Activated naive CD8-positive, alpha-beta T cell treated with anti-CD3 and anti-CD28 coated beads for 36 hours (primary cell): ENCODE measurements at places on chromosomes 7 and 10. TPM values are rescaled to one million over a fixed set of nuclear protein-coding genes. Genes with fewer than 3 reads are reported as not detected.

- DNase-seq, result no peak
These were observed 944 bp downstream of the AVL9 start for GRCh38 chr7:32496052-32496813.

DNA sequence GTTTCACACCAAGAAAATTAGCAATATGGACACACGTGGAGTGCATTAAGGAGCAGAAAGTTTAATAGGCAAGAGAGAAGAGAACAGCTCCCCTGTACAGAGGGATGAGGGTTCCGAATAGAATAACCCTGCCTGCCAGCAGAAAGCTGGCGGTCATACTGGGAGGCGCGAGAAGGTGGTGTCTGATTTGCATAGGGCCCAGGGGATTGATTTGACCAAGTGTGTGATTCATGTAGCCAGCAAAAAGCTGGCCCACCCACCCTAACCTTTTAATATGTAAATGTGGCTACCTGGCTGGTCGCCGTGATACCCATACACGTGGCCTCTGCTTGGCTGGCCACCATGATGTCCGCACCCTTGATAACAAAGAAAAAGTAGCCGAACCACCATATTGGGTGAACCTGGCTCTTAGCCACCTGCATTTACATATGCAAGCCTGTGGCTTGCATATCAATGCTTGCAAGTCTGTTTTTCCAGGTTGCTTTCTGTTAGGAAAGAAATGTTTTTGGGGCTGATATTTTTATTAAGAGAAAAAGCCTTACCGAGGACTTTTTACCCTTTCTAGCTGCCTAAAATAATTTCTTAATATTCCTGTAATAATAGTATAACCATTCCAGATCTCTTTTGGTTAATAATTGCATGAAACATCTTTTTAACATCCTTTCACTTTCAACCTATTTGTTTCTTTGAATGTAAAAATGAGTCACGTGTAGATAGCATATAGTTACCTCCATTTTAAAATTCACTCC lies 20.5 kb upstream of the VWDE start:
- no peak for DNase-seq

KIF11 gene
- total RNA-seq, result 55.6 TPM

TEX36 gene
- total RNA-seq, result not detected

SLC39A12 gene
- not detected for total RNA-seq

GRCh38 chr10:100888957-100889356 lies 23.8 kb upstream of the SLF2 start:
- DNase-seq, result no peak

IGF2BP3 gene
- 0.41 TPM for total RNA-seq

GRCh38 chr7:26426096-26426495 lies 134.4 kb downstream of the SNX10 start:
- no peak for DNase-seq

UCMA gene
- not detected for total RNA-seq

DNA sequence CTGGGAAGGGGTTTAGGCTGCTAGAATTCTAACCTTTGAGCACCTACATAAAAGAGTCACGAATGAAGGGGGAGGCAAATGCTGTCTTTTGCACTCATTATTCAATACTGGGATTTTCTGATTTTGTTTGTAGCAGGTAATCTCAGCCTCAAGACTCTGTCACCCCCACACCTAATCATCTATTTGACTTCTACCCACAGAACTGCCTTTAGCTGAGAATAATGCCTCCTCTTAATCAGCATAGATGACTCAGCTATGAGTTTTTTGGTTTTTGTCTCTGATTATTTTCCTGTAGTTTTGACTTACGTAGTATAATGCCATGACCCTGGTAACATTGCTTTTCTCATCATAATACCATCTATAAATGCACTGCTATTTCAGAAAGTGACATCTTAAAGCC lies 42.7 kb upstream of the CACNB2 start:
- no peak for DNase-seq

SORCS1 gene
- total RNA-seq, result not detected

DNA sequence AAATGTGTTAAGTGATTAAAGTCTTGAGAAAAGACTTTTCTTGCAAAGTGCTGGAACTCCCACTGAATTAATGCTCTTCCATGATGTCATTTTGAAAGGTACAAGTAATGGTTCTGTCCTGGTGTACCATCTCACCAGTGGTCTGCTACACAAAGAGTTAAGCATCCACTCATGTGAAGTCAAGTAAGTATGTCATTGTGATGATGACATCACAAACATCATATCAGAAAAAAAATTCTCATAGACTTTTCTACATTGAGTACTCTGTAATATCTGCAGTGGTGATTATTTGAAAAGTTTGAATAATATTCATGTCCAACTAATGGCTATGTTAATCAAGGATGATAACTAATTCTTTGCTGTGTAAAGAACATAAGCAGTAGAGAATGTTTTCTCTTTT lies 22.6 kb downstream of the WDR11 start:
- no peak for DNase-seq

DYNC1I1 gene
- total RNA-seq, result 0.10 TPM

- no peak for DNase-seq
These were observed 220.9 kb downstream of the C7orf25 start for GRCh38 chr7:42690794-42691639.

MARVELD1 gene
- 4.1 TPM for total RNA-seq

GRCh38 chr7:117123311-117123926 lies 170.1 kb downstream of the ST7 start:
- DNase-seq, result no peak

DNA sequence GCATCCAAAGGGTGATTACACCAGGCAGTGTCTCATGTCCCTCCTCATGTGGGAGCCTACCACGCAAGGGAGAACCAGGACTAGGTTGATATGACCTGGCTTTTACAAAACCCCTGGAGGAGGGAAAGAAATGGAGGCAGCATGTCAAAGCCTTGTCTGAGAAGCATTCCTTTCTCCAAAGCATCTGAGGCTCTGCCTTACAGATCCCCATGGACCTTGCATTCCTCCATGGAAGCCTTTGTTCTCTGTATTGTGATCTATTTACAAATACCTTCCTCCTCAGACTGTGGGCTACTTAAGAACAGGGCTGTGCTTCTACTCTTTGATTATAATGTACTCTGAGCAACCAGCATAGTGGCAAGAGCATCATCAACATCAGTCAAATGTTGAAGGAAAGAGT lies 197.0 kb downstream of the PLXNA4 start:
- DNase-seq, result no peak

- no peak for DNase-seq
These were observed 135.1 kb upstream of the LANCL2 start for GRCh38 chr7:55230014-55230413.

C10orf67 gene
- total RNA-seq, result 0.60 TPM

GRCh38 chr7:70855373-70855772 lies 276.6 kb upstream of the GALNT17 start:
- no peak for DNase-seq

LBX1 gene
- total RNA-seq, result not detected
